ENCODE measurements at places on chromosomes 3 and 15.

GRCh38 chr3:4675704-4676103 is 182.6 kb downstream of the ITPR1 start:
- DNase-seq = no peak

DNA sequence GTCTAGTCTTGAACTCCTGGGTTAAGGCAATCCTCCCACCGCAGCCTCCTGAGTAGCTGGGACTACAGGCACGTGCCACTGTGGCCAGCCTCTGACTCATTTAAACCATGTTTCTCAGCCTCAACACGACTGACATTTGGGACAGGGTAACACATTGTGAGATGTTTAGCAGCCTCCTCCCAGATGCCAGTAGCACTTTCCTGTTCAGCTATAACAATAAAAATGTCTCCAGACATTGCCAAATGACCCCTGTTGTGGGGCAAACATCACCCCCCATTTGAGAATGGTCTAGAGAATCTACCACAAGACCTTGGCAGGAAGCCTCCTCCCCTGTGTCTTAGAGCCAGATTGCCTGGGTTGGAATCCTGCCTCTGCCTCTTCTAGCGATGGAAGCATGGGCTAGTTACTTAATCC is 8.4 kb downstream of the TMEM40 start:
- no peak for DNase-seq

- no peak for DNase-seq
Measured at GRCh38 chr3:83093222-83093572, 1331.8 kb upstream of the GBE1 start.

GRCh38 chr3:63774781-63775180 is 44.3 kb upstream of the C3orf49 start:
- no peak for DNase-seq

DNA sequence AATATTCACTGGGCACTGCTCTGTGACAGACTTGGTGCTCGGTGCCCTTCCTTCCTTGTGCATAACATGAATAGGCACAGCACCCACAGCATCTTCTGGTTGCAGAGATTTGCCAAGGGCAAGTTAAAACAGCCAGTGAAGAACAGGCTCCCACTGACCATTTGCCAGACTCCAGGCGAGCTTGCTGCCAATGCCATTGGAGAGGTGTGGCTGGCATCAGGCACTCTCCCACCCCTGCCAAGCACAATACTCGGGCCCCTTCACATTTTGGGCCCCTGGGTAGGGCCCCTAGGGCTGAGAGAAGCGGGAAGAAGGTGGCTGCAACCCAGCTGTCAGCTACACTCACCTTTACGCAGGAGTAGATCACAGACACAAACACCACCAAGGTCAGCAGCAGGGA is 112.1 kb downstream of the SEC22A start:
- no peak for DNase-seq

DNA sequence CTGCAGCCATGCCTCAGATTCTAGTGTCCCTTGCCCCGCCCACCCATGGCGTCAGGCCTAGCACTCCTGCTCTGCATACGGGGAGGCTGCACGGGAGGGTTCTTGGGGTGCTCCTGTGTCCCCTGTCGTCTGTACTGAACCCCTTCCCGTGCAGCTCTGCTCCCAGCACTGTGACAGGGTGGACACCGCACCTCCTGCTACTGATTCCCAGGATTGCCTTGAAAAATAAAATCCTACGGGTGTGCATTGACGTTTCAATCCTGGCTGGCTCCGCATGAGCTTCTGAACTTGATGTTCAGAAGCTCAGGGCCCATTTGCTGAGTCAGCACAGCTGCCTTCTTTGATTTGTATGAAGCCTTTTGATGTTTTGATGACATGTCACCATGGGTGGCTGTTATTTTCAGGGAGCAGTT is 176.4 kb downstream of the APBA2 start:
- DNase-seq = no peak

DNA sequence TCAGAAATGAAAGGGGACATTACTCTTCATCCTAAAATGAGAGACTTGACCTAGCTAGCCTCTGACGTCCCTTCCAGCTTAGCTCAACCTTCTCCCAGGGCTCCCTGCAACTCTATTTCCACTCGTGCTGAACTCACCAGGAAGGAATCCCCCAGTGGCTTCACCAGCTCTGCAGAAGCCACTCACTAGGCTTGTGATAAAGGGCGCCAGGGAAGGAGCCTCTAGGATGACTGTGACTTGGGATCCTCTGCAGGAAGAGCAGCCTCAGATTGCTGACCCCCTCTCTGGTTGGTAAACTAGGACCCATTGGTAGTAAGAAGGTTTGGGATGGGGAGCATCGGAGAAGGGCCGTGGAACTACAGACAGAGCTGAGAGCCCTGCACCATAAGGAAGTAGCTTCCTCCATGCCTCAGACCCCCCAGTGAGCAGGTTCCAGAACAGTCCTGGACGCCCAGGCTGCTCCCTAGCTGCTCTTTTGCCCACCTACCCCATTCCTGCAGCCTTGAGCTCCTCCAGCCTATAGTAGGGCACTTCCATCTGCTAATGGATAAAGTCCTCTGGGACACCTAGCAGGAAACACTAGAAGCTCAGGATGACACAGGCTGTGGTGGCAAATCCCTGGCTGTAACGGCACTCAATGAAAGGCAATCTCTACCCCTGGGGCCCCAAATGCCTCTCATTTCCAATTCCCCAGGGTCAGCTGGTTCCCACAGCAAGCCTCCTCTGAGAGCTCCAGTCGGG is 26.0 kb downstream of the PLA2G4F start:
- DNase-seq = no peak

GRCh38 chr3:139441656-139442055 is 34.7 kb downstream of the RBP2 start:
- DNase-seq = no peak

- no peak for DNase-seq
Measured at GRCh38 chr3:9696480-9697220, 7.0 kb upstream of the CPNE9 start.

- DNase-seq = peak; percentile 26
Measured at GRCh38 chr15:99732751-99733267, 428 bp downstream of the LYSMD4 start.

- no peak for DNase-seq
Measured at GRCh38 chr15:70505411-70505919, 257.9 kb downstream of the UACA start.

DNA sequence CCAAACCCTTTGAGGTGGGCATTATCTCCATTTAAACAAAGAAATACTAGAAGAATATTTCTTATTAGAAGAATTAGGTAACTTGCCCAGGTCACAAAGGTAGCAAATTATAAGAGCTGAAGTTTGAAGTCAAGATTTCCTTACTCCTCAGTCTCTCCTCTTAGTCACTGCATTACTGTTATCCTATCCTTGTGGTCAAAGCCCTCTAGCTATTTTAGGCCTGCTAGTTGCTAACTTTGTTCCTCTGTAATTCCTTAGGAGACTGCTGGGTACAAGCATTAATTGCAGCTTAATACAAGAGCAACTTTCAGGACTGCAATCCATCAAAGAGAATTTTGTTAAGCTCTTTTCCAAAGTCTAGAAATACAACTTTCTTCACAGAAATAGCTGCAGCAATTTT is 528.2 kb downstream of the ZIC1 start:
- no peak for DNase-seq

GRCh38 chr15:77759896-77760592 is 127.3 kb upstream of the LINGO1 start:
- no peak for DNase-seq

DNA sequence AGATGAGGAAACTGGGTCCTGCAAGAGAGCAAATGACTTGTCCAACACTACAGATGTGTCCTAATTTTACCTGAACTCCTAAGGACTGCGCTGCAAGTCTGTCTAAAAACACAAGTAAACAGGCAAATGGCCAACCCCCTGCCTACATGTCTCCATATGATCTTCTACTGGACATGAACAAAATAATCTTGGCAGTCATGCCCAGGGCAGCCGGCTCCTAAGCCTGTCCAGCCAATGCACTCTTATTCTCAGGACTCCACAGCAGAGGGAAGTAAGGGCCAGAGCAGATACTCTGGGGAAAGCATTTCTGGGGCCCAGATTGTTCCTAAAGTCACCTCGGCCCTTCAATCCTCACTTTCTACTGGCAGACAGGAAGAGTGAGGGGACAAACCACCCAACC is 10.3 kb downstream of the COLQ start:
- no peak for DNase-seq

- DNase-seq = no peak
Measured at GRCh38 chr3:89521328-89521727, 413.9 kb downstream of the EPHA3 start.

DNA sequence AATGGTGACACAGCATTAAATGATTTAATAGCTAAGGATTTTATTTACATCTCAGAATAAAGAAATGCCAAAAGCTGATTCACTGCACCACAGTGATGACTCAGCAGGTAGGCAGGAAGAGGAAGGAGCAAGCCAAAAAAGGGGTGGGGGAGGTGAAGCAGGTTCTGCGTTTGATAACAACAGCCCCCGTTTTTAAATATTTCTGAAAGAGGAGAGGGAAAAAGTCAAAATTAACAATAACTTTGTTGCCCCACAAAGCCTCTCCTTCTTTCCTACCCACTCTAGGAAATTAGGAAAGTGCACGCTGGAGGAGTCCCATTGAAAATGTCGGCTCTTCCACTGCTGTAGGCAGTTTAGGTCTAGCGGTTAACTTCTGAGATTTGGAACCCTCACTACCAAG is 9.9 kb upstream of the CCDC54 start:
- DNase-seq = no peak

DNA sequence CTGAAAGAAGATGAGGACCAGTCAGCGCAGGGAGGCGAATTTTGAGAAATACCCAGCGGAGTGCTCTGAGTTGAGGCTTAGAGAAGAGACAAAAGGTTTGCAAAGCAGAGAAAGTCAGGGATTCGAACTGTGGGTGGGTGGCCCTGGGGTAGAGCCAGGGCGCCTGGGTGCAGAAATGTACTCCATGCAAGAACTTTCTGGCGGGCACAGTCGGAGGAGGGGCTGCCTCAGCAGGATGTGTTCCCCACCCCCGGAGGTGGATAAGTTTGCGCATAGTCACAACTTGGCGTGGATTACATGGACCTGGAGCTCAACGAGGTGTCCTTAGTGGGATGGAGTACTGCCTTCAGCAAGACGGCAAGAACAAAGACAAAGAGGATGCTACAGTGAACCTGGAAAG is 117.3 kb upstream of the ALDH1A3 start:
- DNase-seq = no peak

DNA sequence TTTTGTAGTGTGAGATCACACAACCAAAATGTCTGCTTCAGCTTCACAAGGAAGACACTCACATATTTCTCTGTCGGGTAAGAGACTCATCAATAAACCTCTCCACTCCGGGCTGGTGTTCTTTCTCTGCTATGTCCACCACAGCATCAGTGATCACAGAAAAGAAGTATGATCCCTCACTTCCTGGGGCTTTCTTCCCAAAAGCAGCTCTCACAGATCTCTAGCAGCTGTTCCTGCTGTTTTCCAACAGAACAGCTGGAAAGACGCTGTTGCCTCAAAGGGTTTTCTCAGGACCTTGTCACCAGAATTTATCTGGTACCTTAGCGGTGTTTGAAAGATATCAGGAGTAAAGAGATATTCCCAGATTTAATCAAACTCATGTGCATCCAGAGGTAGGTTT is 46.4 kb downstream of the GATM start:
- no peak for DNase-seq

- DNase-seq = no peak
Measured at GRCh38 chr3:150830094-150830681, 67.2 kb upstream of the SIAH2 start.

- DNase-seq = no peak
Measured at GRCh38 chr15:51223771-51224229, 114.6 kb downstream of the CYP19A1 start.

DNA sequence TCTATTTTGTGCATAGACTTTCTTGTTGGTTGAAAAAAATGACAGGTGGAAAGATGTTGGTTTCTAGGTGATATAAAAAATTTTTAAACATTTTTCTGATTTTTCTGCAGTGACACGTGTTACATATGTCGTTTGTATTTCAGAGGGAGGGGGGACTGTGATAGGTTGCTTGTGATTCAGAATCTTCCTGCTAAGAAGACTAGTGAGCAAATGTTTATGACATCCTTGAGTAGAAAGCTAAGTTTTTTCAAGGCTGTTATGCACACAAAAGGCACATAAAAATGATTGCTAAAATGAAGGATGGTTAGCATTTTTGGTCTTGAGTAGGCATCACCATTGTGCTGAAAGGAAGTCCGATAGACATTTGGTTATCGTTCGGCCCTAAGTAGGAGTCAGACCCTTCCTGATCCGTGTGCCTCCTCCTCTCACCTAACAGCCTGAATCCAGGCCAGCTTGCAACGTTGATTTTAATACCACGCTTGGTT is 1.5 kb downstream of the ZNF639 start:
- no peak for DNase-seq

- DNase-seq = no peak
Measured at GRCh38 chr15:39194106-39194830, 386.6 kb upstream of the THBS1 start.

DNA sequence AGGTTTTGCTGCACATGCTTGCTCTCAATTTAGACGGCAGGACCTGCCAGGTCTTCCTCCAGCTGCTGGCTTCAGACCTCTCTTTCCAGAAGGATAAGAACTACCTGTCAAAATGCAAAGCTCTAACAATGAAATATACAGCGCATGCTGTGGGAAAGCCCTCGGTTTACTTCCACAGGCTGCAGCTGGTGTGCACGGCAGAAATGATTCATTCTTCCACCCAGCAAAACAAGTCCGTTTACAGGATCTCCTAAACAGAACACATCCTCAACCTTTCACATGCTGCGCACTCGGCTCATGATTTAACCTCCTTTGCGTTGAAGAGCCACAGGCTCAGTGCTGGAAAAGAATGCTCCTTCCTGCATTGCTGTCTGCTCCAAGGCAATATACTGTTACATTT is 92.4 kb upstream of the WNT5A start:
- no peak for DNase-seq

DNA sequence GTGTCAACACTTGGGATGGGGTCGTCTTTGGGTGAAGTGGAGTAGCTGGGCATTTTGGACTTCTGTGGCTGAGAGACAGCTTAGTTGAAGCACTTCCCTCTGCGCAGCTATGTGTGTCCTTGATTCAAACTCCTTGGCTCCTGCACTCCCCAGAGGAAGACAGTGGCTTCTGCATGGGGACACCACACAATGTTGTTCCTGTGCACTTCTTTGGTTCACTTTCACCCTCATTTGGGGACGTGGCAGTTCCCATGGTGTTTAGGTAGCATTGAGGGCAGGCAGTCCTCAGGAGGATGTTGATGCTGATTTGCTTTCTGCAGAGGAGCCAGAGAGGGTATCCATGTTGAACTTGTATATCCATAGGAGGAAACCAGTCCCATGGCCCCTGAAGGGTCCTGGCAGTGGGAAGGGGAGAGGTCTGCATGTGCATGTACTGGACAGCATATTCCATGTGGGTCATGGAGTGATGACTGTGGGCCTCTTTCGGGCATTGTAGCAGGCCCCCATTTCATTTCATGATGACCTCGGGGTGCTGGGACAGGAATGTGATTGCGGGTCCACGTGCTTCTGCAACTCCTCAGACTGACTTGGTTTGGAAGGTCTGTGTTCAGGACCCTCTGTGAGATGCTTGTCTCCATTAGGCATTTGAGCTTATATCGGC is 135.4 kb downstream of the SNRPN start:
- DNase-seq = no peak

GRCh38 chr3:23333633-23334032 is 130.5 kb downstream of the UBE2E2 start:
- no peak for DNase-seq

GRCh38 chr15:101092156-101092866 is 159.5 kb downstream of the CHSY1 start:
- DNase-seq = no peak

Data from tibial nerve (tissue), 4 donors.